ENCODE measurements at places on chromosomes 7 and 10. TPM values are rescaled to one million over a fixed set of nuclear protein-coding genes. Genes with fewer than 3 reads are reported as not detected.
A peak's percentile ranks its signal among the peaks of the same experiment; 100 is the strongest.

- no peak for DNase-seq
Measured at GRCh38 chr10:60883187-60883586, 60.8 kb downstream of the RHOBTB1 start.

- DNase-seq = no peak
Measured at GRCh38 chr10:49500412-49500811, 38.5 kb downstream of the ERCC6 start.

- DNase-seq = no peak
Measured at GRCh38 chr10:53025172-53025711, 252.7 kb upstream of the MBL2 start.

TMEM229A gene
- total RNA-seq = not detected

ATOH7 gene
- not detected for total RNA-seq

DNA sequence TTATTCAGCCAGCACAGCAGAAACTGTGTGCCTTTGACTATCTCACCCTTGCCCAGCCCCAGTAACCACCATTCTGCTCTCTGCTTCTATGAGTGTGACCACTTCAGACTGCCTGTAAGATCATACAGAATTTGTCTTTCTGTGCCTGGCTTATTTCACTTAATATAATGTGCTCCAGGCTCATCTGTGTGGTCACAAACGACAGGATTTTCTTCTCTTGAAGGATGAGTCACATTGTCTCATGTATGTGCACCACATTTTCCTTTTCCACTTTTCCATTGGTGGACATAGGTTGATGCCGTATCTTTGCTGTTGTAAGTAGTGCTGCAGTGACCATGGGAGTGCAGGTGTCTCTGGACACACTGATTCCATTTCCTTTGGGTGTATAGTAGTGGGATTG lies 122.5 kb upstream of the LANCL2 start:
- DNase-seq = no peak

DNA sequence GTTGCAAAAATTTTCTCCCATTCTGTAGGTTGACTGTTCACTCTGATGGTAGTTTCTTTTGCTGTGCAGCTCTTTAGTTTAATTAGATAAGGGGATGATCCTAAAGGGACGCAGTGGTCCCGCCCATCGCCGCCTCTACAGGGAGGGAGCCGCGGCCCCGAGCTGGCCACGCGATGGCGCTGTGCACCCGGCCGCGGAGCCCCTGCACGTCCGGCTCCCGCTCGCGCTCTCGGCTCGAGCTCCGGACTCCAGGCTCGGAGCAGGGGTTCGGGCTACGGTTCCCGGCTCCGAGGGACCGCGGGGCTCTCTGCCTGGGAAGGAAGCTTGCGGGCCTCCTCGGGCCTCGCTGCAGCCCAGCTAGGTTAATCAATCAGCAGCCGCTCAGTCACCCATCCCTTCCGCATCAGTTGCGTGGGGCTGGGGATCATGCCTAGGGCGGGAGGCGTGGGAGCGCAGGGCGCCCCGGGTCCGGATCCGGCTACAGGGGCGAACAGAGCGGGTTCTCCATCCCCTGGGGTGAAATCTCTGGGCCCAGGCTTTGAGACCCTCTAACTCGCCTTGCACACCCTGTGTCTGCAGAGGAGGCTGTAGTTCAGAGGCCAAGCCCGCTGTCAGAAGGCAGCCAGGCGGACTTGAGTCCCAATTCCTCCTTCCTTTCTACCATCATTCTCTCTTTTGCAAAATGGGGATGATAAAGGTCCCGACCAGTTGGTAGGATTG lies 97.9 kb downstream of the WDR11 start:
- peak; percentile 57 for DNase-seq

DNA sequence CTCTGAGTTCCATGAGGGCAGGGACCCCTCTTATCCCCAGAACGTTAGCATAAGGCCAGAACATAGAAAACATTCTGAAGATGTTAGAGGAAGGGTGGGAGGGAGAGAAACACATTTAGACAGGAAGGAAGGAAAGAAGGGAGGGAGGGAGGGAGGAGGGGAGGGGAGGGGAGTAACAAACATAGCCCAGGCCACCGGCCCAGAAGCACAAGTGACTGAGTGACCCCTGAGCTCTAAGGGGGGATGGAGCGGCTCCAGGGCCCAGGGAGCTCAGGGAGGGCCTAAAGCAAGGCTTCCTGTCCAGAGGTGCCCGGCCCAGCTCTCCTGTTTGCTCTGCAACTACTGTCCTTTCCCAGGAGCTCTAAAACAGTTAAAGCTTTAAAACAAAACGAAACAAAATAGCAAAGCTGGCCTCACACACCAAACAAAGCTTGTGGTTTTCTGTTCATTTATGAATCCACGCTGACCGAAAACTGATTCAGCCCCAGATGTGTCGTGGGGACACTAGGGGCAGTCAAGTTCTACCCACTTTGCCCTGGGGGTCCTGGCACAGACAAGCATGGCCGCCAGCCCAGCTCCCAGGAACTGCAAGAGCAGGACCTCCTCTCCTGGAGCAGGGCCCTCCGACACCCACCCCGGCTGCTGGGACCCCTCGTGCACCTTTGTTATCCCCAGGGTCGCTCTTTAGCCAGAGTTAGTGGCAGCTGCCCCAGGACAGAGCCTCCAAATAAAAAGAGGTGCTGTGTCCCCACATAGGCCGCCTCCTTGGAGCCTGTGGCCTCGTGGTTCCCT lies 496.2 kb upstream of the FOXK1 start:
- no peak for DNase-seq

- DNase-seq = no peak
Measured at GRCh38 chr7:30251708-30252329, 32.6 kb upstream of the ZNRF2 start.

PPP1R3C gene
- total RNA-seq = 71.7 TPM

COL1A2 gene
- 8,355 TPM for total RNA-seq

DNA sequence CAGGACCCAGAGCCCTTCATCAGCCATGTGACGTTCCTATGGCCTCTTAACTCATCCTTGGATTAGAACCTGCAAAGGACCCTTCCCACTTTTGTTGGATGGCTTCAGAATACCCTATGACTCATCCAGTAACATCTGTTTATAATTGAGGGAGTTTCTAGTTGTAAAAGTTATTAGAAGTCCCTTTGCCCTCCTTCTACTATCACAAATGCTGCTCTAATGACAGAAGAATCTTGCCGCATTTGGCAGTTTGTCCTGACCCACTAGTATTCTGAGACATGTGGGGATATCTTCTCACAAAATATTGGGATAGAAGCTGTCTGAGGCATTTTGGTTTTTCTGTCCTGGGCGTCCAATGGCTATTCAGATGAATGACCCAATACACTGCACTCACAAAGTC lies 251.8 kb upstream of the TMEM72 start:
- peak; percentile 68 for DNase-seq

GRCh38 chr10:104816501-104816900 lies 175.4 kb downstream of the SORCS3 start:
- DNase-seq = no peak

GRCh38 chr10:20175719-20176118 lies 359.5 kb downstream of the PLXDC2 start:
- no peak for DNase-seq

GRCh38 chr10:122316224-122316884 lies 45.3 kb downstream of the BTBD16 start:
- DNase-seq = no peak

- no peak for DNase-seq
Measured at GRCh38 chr10:44921506-44921905, 10.4 kb downstream of the TMEM72 start.

FEZF1 gene
- not detected for total RNA-seq

HECW1 gene
- 1.8 TPM for total RNA-seq

UTF1 gene
- not detected for total RNA-seq

DNA sequence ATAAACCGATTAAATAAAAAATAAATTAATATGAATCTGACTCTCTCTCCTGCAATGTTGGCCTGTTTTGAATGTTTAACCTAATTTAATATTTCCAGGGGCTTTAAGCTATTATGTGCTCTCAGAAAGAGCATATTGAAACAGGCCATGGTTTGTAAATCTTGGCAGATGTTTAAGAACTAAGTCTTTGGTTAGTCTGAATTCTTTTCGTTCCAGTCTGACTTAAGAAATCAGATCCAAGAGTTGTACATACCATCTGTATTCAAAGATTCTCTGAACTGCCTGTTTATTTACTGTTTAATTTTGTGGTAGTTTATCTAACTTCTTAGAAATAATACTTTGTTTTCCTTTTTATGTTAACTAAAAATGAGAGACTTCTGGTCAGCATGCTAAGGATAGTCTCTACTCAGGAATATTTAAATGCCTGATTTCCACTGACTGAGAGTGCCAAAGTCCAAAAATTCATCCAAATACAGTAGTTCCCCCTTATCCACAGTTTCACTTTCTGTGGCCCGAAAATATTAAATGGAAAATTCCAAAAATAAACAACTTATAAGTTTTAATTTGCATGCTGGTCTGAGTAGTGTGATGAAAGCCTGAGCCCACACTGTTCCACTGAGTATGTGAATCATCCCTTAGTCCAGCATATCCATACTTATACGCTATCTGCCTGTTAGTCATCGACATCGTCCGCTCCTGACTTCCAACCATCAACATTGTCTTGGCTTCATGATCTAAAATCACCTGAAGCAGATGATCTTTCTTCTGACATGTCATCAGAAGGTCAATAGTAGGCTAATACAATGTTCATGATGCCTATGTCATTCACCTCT lies 238.1 kb upstream of the CSTF2T start:
- peak; percentile 63 for DNase-seq

GRCh38 chr7:101241443-101242349 lies 3.2 kb downstream of the FIS1 start:
- no peak for DNase-seq

RP9 gene
- total RNA-seq = 8.9 TPM
